ENCODE measurements at places on chromosomes 1 and 21. TPM values are rescaled to one million over a fixed set of nuclear protein-coding genes. Genes with fewer than 3 reads are reported as not detected.

The VCAM1 gene
- 9.6 TPM for total RNA-seq

The CALML6 gene
- 2.7 TPM for total RNA-seq

The LHX8 gene
- not detected for total RNA-seq

The PLA2G4A gene
- 2.4 TPM for total RNA-seq

The GUCA2A gene
- total RNA-seq: not detected

The CFHR1 gene
- total RNA-seq: not detected

The QSOX1 gene
- total RNA-seq: 162 TPM

The NUDT4B gene
- total RNA-seq: 0.68 TPM

The TCHHL1 gene
- total RNA-seq: not detected

The NT5C1A gene
- not detected for total RNA-seq

The S100A7 gene
- total RNA-seq: not detected

DNA sequence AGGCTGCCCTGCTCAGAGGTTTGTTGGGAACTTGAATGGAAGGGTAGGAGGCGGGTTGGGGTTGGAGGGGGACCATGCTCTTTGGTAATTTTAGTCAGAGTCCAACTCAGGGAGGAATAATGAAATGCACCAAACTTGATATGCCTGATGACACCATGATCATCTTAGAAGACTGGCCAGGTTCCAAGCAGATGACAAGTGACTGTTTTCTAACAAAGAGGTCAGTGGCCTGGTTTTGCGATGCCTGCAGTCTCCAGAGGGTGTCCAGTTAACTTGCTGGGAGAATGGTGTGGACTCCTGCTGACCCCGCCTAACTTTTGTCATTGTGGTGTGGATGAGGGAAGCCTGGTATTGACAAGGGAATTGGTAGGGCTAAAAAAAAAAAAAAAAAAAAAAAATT is 12.4 kb downstream of the VANGL1 start:
- no peaks in the 10 kb centered on the region for H3K27me3 ChIP-seq
- H3K4me1 ChIP-seq: peaks cover 46% of the 10 kb centered on the region
- peaks cover 18% of the 10 kb centered on the region for H3K36me3 ChIP-seq
- no peak overlapping the region for H3K4me3 ChIP-seq
- no peak for DNase-seq
- H3K27ac ChIP-seq: no peak overlapping the region

DNA sequence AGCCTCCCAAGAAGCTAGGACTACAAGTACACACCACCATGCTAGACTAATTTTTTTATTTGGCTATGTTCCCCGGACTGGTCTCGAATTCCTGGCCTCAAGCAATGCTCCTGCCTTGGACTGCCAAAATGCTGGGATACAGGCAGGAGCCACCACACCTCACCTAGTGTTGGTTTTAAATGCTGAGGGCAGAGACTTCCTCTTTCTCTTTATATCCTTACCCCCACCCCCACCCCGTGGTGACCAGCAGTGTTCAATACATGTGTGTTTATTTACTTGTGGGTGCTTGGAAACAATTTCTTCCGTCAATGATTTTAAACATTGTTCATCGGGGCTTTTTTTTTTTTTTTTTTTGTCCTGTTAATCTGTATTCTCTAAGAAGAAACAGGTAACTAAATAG is 158.9 kb downstream of the ZBTB18 start:
- no peak overlapping the region for H3K27ac ChIP-seq
- no peaks in the 10 kb centered on the region for H3K36me3 ChIP-seq
- peaks cover 17% of the 10 kb centered on the region for H3K4me1 ChIP-seq
- H3K4me3 ChIP-seq: no peak overlapping the region

DNA sequence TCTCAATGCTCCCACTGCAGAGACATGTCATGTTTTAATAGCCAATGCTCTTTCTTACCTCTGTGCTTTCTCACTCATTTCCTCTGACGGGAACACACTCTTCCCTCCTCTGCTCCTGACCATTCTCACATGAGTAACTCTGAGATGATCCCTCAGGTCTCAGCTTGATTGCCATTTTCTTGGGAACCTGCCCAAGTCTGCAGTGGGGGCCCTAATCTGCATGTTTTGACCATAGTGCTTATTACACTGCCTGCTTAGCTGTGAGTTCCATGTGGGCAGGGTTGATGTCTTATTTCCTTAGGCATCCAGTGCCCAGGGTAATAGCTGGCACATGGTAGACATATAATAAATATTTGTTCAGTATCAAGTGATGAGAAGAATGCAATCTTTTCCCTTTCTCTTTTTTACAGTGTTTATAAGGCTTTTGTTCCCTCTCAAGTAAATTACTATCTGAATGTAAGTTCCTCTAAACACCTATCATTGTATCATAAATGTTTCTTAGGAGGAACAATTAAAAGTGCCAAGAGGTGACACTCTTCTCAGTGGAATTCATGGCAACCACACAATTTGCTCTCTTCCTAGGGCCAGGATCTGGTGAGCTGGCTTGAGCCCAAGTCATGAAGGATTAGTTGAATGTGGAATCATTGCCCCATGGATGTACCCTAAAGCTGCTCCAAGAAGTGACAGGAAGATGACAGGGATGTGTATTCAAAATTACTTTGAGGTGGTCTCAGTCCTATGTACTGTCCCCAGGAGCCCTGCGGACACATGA is 485.4 kb upstream of the USP24 start:
- H3K36me3 ChIP-seq: peaks cover 2% of the 10 kb centered on the region
- H3K4me3 ChIP-seq: no peak overlapping the region
- peak overlapping the region; percentile 78 for H3K27ac ChIP-seq

- H3K4me3 ChIP-seq: no peak overlapping the region
- H3K4me1 ChIP-seq: peaks cover 28% of the 10 kb centered on the region
- peaks cover 2% of the 10 kb centered on the region for H3K36me3 ChIP-seq
These were observed 6.5 kb downstream of the CAPN9 start for GRCh38 chr1:230753586-230754251.

GRCh38 chr21:45073301-45074047 is 906 bp upstream of the ADARB1 start:
- no peaks in the 10 kb centered on the region for H3K36me3 ChIP-seq
- peaks cover 53% of the 10 kb centered on the region for H3K4me1 ChIP-seq
- no peaks in the 10 kb centered on the region for H3K27me3 ChIP-seq
- peak overlapping the region; percentile 88 for H3K27ac ChIP-seq
- peak overlapping the region; percentile 82 for H3K4me3 ChIP-seq
- DNase-seq: no peak

DNA sequence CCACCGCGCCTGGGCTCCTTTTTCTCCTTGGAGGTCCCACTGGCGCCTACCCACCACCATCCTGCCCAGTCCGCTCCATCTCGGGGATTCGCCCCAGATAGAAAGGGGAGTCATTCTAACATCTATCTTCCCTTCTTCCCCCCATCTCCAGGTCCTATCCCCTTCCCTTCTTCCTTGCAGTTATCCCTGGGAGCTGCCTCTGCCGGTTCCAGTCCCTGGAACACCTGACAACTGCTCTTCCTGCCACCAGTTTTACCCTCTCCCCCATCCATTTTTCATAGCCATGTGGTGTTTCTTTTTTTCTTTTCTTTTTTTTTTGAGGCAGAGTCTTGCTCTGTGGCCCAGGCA is 12.0 kb upstream of the COL16A1 start:
- H3K4me1 ChIP-seq: peaks cover 46% of the 10 kb centered on the region
- H3K27ac ChIP-seq: no peak overlapping the region
- H3K36me3 ChIP-seq: no peaks in the 10 kb centered on the region

DNA sequence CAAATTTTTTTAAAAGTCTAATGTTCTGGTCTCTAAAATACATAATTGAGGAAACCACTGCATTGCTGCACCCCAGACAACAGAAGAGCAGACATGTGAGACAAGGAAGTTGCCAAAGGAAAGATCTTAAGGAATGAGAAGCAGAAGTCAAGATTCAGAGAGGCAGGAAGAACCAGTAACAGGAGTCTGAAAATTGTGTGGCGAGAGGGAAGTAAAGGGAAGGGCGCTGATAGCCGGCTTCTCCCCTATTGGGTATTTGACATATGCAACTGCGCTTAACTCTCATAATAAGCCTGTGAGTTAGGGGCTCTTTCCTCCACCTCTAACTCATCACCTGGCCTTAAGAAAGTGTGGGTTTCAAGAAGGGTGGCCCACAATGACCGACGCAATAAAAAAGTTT is 21.9 kb upstream of the KIF14 start:
- no peak overlapping the region for H3K27ac ChIP-seq
- H3K27me3 ChIP-seq: no peaks in the 10 kb centered on the region
- H3K36me3 ChIP-seq: peaks cover 26% of the 10 kb centered on the region
- H3K4me3 ChIP-seq: no peak overlapping the region
- no peak for DNase-seq
- H3K4me1 ChIP-seq: peaks cover 11% of the 10 kb centered on the region

DNA sequence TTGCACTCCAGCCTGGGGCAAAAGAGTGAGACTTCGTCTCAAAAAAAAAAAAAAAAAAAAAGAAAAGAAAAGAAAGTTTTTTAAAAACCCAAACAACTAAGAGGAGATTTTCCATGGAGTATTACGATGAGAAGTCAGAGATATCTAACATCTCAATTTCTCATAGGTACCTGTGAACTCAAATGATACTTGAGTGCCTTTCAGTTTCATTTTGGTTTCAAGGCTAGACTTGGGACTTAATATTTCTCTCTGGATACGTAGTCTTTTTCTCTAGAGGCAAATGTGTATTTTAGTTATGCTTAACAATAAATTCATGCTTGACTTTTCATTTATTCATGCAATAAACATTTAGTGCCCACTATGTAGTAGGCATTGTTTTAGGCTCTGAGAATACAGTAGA is 15.0 kb downstream of the ZYG11B start:
- no peaks in the 10 kb centered on the region for H3K27me3 ChIP-seq
- no peak overlapping the region for H3K27ac ChIP-seq
- DNase-seq: no peak
- peaks cover 14% of the 10 kb centered on the region for H3K4me1 ChIP-seq

DNA sequence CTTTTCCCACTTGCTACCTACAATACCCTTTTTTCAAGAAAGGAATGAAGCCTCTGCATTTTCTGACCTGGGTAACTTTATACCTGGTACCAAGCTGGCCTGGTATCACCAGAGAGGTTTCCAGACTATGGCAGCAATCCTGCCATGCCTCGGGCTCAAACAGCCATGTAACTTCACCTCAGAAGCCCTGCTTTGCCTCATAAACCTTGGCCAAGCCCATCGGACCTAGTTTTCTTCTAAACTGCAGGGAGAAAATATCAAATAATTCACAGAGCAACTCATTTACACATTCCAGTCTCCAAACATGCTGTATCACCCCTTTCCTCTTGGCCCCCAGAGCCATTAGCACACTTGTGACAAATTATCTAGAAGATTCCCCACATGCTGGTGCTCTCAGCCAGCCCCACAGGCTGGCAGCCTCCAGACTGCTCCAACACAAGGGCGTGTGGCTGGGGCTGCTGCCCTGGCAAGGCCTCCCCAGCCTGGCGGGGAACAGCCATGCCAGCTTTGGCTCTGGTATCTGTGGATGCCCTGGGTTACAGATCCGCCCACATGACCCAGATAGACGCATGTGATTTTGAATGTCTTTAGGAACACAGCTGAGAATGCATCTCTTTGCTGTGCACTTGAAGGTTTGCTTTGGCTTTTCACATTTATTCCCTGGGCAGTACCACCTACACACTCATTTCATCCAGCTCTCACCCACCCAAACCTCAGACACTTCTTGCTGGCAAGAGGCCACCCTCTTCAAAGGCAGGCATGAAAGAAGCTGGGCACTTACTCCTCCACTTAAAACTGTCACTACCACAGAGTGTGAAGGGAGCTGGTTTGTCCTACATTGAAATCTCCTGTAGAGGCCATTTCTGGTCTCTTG is 70.0 kb upstream of the BCAR3 start:
- H3K27me3 ChIP-seq: peaks cover 3% of the 10 kb centered on the region
- H3K36me3 ChIP-seq: peaks cover 4% of the 10 kb centered on the region
- no peak overlapping the region for H3K4me3 ChIP-seq
- no peak overlapping the region for H3K27ac ChIP-seq

- H3K4me1 ChIP-seq: peaks cover 8% of the 10 kb centered on the region
- H3K27me3 ChIP-seq: no peaks in the 10 kb centered on the region
- no peak for DNase-seq
- peak overlapping the region; percentile 18 for H3K27ac ChIP-seq
- H3K36me3 ChIP-seq: peaks cover 32% of the 10 kb centered on the region
These were observed 39.5 kb downstream of the TOR3A start for GRCh38 chr1:179121159-179121938.

DNA sequence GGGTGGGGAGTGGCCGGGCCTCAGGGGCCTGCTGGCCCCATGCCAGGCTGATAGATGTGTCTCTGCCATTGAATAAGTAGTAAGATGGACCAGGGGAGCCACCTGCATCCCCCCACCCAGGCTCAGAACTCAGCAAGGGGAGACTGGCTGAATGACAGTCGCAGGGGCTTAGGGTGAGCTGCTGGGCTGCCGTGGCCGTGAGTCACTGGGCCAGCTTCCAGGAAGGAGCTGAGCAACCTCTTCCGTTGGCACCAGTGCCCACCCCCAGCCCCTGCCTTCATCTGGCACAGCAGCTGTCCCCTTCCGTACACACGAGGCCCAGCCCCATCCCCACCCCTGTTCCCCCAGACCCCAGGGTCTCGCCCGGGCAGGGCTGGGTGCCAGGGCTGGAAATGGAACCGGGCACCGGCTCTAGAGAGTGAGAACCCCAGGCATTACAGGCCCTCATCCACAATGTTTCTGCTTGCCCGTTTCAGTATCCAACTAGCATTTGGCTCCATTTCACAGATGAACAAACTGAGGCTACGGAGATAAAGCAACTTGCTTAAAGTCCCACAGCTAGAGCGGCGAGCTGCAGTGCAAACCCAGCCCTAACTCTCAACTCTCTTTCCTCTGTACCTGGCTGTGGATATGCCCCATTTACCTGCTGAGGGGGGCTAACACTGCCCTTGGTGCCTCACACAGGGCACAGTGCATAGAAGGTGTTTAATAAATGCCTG is 10.2 kb downstream of the WNT4 start:
- H3K27me3 ChIP-seq: peaks cover 2% of the 10 kb centered on the region
- H3K36me3 ChIP-seq: no peaks in the 10 kb centered on the region
- H3K4me3 ChIP-seq: no peak overlapping the region
- H3K4me1 ChIP-seq: peaks cover 14% of the 10 kb centered on the region

GRCh38 chr1:215267495-215267894 is 185.0 kb downstream of the KCNK2 start:
- H3K27me3 ChIP-seq: no peaks in the 10 kb centered on the region
- no peak overlapping the region for H3K4me3 ChIP-seq
- no peak for DNase-seq
- H3K36me3 ChIP-seq: no peaks in the 10 kb centered on the region

GRCh38 chr1:45544530-45544929 is 6.1 kb upstream of the AKR1A1 start:
- H3K27ac ChIP-seq: no peak overlapping the region
- H3K4me1 ChIP-seq: no peaks in the 10 kb centered on the region
- no peaks in the 10 kb centered on the region for H3K36me3 ChIP-seq
- DNase-seq: no peak

DNA sequence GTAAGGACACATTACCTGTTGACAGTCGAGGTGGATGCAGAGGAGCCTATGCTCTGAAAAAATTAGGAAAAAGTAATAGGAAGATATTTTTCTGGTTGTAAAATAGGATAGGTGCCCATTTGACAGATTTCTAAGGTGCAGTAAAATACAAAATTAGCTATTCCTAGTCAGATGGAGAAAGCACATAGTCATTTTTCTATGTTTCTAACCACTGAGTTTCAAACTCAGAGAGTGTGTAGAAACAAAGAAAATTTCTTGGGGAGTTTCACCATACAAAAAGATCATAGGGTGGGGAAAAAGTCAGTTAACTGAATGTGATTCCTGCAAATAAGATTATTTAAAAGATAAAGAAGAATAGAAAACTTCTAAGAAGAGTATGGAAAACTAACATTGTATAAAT is 666.9 kb downstream of the KCNT2 start:
- H3K27ac ChIP-seq: no peak overlapping the region
- H3K27me3 ChIP-seq: no peaks in the 10 kb centered on the region
- H3K4me3 ChIP-seq: no peak overlapping the region
- H3K36me3 ChIP-seq: no peaks in the 10 kb centered on the region

- no peaks in the 10 kb centered on the region for H3K36me3 ChIP-seq
- no peak for DNase-seq
- peak overlapping the region; percentile 65 for H3K27ac ChIP-seq
These were observed 62.1 kb downstream of the ARID4B start for GRCh38 chr1:235265900-235266299.

Measured in osteocyte (in vitro differentiated cells).